Esophagus squamous epithelium (tissue), 5 donors: ENCODE measurements at places on chromosomes 12 and 14.

GRCh38 chr12:66742508-66743367 lies 63.9 kb upstream of the GRIP1 start:
- no peak for DNase-seq

DNA sequence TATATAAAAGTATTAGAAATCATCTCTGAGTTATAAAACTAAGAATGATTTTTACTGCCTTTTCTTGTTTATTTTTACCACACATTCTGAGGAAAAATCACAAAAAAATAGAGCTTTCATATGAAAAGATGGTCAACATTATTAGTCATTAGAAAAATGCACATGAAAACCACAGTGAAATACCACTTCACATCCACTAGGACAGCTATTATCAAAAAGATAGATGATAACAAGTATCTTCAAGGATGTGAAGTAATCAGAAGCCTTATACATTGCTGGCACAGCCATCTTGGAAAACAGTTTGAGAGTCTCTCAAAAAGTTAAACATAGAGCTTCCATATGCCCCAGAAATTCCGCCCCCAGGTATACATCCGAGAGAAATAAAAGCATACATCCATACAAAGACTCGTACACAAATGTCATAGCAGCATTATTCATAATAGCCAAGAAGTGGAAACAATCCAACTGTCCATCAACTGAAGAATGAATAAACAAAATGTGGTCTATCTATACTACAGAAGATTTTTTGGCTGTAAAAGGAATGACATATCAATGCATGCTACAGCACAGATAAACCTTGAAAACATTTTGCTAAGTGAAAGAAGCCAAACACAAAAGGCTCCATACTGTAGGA lies 523.9 kb downstream of the FUT8 start:
- DNase-seq: no peak

GRCh38 chr14:36797634-36798033 lies 136.0 kb downstream of the PAX9 start:
- DNase-seq: no peak

DNA sequence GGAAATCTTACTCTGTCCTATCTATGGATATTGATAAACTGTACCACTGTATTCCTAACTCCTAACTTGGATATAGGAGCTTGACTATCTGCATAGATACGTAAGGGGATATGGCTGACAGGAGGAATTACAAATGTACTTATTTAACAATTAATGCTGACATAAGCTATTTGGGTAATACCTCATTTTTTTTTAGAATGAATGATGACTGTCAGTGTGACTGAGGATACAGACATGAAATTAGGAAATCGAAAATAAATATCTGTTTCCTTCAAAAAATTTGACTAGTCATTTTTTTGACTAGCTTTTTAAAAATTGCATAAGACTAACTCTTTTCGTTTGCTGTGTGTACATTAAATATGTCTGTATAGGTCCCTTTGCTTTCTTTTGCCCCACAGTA lies 74.9 kb downstream of the PDE3A start:
- DNase-seq: no peak

DNA sequence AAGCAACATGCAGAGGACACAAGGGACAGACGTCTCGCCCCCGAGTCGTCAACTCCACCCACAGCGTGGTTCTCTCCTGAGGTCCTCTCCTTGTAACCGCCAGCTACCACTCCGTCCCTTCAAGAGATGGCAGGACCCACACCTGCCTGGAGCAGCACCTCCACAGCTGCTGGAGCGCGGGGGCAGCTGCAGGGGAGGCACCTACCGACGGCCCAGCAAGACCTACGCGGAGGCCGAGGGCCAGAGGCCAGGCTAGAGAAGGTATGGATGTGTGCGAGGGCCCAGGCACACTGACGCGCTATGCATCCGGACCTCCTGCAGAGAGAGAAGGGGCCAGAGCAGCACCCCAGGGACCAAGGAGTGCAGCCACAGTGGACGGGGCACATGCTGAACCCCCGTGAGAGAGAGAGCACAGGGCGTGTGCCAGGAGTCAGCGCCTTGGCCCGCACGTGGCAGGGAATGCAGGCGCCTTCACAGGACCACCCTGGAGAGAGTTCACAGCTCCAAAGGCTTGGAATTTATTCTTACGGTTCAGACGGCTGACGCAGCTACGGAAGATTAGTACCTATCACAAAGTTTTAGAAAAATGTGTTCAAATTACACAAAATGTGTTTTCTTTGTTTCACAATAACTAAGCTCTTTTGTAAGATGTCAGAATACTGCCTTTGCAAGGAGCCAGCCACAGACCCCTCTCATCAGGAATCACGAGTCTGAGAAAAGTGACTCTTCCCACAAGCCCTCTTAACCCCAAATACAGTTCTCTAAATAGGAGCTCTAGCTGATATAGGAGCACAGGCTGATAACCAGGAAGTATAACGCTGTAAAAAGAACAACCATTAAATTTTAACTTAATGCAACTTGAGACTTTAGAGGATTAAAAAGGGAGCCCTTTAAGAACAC lies 36.8 kb downstream of the CDC42BPB start:
- DNase-seq: no peak

GRCh38 chr12:56020423-56021184 lies at the start of gene IKZF4:
IKZF4 (plus strand) TSS chr12:56021043; CDS start chr12:56021494, 451 bp downstream.
- DNase-seq: no peak

DNA sequence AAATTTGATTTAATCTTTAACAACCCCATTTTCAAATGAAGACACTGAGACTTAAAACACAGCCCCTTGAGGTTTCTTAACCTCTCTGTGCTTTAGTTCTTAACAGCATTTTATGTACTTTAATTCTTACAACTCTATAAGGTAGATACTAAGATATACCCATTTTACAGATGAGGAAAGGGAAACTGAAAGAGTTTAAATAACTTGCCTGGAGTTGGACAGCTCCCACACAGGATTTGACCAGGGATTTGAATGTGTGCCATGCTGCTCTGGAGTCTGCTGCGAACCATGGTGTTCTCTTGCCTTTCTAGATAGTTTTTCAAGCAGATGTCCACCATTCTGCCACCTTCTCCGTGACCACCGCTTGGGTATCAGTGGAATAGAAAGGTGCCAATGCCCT lies 28.2 kb downstream of the RNFT2 start:
- DNase-seq: no peak

GRCh38 chr14:96126339-96126782 lies 78.3 kb upstream of the BDKRB2 start:
- no peak for DNase-seq

DNA sequence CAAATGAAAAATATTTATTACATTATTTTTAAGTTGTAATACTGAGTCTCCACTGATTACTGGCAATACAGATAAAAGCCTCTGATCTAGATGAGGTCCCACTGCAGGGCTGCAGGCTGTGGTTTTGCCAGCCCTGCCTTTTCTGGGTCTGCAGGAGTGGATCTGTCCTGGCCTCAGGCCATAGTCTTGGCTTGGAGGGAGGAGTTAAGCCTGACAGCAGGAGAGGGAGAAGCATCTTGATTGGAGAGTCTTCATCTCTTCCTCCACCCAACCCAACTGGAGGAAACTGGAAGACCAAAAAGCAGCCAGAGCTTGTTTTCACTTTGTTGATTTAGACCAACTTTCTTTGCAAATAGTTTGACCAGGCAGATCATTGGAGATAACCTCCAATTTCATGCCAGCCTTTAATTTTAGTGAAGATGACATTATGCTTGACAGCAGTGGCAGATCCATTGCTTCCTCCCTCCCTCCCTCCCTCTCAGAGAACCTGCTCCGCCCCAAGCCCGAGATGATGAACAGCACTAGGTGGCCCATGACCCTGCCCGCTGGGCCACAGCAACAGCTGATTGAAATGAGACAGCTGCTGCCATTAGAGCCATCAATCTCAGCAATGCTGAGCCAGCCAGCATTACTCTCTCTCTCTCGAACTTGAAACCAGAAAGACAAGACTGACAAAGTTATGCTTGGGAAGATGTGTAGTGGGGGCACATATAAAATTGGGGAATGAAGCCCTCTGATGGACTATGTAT lies 222.4 kb downstream of the GLT1D1 start:
- no peak for DNase-seq

DNA sequence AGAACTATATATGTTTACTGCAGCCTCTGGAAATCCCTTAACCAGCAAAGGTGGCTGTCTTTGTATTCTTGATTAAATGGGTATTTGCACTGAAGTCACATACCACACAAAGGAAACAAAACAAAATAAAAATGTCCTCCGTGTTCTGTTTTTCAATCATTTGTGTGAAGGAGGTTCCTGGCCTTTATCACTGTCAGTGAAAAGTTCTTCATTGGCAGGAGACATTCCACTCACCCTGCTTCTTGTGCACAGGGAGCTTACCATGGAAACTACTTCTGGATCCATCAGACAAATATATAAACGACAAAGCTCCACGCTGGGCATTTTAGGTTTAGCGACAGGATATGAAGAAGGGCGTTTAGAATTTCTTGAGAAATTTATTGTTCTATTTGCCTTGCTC lies 5.7 kb upstream of the NKX2-8 start:
- DNase-seq: no peak

DNA sequence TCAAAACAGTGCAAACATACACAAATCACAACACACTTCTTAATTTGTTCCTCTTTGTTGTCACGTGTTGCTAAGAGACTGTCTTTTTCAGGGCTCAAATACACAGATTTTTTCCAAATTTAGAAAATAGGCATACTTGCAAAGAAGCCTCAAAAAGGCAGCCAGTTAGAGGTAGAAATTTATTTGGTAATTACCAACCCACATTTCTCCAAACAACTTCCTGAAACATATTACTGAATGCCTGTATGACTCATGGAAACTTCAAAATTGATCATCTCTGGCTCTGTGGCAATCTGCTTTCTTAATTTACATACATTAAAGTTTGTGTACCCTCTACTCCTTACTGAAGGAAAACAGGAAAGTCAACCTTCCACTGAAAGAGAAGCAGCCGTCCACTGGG lies 36.4 kb downstream of the PPM1H start:
- no peak for DNase-seq

GRCh38 chr14:76941544-76941943 lies 87.0 kb downstream of the IRF2BPL start:
- no peak for DNase-seq

- no peak for DNase-seq
These were observed 8.5 kb downstream of the STXBP6 start for GRCh38 chr14:25041484-25041883.

DNA sequence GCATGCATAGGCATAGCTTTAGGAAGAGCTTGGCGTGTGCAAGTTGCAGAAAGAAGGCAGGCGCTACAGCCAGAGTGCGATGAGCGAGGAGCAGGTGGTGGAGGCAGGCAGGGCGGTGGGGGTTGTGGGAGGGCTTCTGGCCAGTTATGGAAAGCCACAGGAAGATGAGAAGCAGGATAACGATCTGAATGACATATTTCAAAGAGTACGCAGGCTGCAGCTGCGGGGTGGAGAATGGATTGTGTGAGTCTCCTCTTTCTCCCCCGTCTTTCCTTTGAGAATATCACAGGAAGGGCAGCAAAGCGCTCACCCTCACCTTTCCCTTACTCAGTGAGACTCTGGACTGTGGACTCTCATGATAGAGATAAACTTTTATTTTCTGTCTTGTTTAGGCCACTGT lies 48.7 kb upstream of the PLXNC1 start:
- no peak for DNase-seq

DNA sequence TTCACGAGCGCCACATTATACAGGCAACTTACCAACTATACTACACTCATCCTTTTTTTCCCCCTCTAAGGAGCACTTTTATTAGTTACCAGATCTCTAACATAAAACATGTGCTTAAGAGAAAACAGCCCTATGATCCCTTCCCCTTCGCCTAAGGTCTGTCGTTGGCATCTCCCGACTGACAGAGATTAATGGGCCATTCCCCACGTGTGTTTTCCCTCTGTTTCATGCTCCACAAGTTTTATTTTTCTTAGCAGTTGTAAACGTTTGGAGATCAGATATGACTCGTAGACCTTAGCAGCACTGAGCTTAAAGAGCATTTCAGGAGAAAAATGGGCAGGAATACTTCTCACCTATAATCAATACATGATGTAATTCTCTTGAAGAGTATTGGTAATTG lies 51.4 kb upstream of the FZD10 start:
- DNase-seq: no peak

- no peak for DNase-seq
These were observed 31.1 kb upstream of the ANO2 start for GRCh38 chr12:5976196-5976595.

DNA sequence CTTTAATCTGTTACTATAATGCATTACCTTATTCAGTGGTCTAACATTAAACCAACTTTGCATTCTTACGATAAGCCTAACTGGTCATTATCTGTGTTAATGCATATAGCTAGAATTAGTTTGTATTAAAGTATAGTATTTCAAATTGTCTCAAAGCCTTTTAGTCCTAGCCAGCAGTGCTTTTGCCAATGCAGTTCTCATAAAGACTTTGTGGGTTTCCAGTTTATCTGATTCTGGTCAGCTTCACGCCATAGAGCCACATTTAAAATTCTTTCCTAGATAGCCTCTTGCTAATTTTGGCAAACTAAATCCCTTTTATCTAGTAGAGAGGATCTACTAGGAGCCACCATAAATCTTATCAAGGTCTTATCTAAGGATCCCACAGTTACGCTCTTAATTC lies 78.9 kb upstream of the VASH1 start:
- no peak for DNase-seq

GRCh38 chr12:121230538-121230907 lies 20.6 kb downstream of the P2RX4 start:
- no peak for DNase-seq

GRCh38 chr14:36553656-36554260 lies 28.7 kb downstream of the NKX2-8 start:
- no peak for DNase-seq

DNA sequence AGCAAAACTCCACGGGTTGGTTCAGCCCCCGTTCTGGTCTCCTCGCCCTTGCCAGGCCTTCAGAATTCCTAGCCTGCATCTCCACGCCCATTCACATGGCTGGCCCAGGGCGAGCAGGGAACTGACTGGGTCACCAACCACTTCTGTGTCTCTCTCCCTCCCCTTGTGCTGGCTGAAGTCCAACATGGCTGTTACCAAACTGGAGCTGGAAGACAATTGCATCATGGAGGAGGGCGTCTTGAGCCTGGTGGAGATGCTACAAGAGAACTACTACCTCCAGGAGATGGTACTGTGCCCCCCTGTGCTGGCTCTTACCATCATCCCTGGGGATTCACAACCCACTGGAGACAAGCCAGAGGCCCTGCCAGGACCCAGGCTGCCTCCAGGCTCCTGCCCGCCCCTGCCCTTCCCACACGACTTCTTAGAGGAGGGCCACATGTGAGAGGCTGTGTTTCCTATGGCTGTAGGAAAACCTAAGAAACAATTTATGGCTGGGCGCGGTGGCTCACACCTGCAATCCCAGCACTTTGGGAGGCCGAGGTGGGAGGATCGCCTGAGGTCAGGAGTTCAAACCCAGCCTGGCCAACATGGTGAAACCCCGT lies 9.9 kb downstream of the LRRC74A start:
- no peak for DNase-seq

DNA sequence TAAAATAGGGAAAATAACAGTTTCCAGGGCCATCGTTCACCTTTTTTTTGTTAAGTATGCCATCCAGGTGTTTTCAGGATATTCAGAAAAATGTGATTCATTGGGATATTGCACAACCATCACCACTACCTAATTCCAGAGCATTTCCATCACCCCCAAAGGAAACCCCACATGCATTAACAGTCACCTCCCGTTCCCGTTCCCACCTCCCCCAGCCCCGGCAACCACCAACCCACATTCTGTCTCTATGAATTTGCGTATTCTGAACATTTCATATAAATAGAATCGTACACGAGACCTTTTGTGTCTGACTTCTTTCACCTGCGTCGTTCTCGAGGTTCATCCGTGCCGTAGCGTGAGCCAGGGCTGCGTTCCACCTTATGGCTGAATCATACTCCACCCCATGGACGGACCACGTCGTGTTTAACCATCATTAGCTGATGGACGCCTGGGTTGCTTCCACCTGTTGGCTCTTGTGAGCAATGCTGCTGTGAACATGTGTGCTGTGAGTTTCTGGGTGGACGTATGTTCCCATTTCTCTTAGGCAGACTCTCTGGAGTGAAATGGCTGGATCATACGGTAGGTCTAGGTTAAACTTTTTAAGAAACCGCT lies 51.0 kb upstream of the NCOR2 start:
- no peak for DNase-seq
